Activated CD4-positive, alpha-beta T cell treated with anti-CD3 and anti-CD28 coated beads, Interleukin-2, amount 10 ng/mL, durations not matched to agents 24 days and 14 days (primary cell): ENCODE measurements at places on chromosomes 6 and 20.

GRCh38 chr20:57066126-57066900, 200.1 kb downstream of the BMP7 start:
- H3K27me3 ChIP-seq = peaks cover 27% of the 10 kb centered on the region
- H3K27ac ChIP-seq = no peak overlapping the region
- H3K4me1 ChIP-seq = no peaks in the 10 kb centered on the region
- no peak overlapping the region for H3K4me3 ChIP-seq
- no peaks in the 10 kb centered on the region for H3K36me3 ChIP-seq

GRCh38 chr6:158707120-158707820, 57.4 kb downstream of the SYTL3 start:
- H3K27me3 ChIP-seq = no peaks in the 10 kb centered on the region
- H3K4me3 ChIP-seq = no peak overlapping the region
- H3K27ac ChIP-seq = no peak overlapping the region
- H3K4me1 ChIP-seq = peaks cover 18% of the 10 kb centered on the region
- no peak for DNase-seq

DNA sequence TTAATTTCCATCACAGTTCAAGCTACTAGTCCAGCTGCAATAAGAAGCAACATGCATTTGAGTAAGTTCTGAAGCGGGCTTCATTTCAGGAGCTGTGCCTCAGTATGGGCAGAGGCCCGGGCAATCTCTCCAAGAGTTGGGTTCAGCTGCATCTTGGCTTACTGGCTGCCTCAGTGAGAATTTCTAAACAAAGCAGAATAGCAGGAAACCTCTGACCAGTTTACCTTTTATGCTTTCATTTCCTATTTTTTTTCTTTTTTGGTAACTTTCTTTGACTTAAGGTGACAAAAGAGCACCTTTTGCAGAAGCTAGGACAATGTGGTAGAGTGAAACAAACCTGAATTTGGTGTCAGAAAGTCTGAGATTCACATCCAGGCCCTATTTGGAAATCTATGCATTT, 51.0 kb upstream of the FBXO30 start:
- DNase-seq = no peak
- H3K4me3 ChIP-seq = no peak overlapping the region
- H3K4me1 ChIP-seq = peaks cover 24% of the 10 kb centered on the region
- H3K36me3 ChIP-seq = peaks cover 3% of the 10 kb centered on the region
- H3K27ac ChIP-seq = no peak overlapping the region

- DNase-seq = no peak
- no peaks in the 10 kb centered on the region for H3K4me1 ChIP-seq
- no peak overlapping the region for H3K4me3 ChIP-seq
- no peak overlapping the region for H3K27ac ChIP-seq
- H3K27me3 ChIP-seq = peaks cover 2% of the 10 kb centered on the region
These were observed 106.7 kb upstream of the INSM1 start for GRCh38 chr20:20261159-20261558.

DNA sequence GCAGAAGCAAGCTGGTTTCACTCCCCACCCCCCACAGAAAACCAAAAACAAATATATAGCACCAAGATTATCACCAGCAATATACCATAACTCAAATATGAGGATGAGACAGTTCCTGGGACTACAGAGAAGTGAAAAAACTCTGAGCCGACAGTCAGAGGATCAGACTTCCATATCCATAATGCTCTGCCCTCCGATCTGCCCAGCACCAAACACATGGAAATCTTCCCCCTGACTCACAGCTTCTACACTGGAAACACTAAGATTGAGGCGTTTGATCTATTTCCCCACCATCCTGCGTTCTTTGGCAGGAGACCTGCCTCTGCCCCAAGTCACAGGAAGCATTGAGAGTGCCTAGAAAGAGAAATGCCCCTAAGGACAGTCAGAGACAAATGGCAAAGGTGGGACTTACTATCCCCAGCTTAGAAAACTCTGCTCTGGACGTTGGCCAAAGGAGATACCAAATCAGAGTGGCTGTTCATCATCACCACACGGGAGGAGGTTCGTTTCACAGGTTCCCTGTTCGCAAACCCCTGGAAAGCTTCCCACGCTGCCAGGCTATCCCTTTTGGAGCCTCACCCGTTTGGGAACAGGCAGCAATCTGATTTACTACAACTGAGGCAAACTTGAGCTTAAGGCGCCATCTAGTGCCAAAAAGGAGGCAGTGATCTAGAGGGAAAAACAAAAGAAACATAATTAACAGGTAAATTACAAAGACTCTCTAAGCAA, 48.7 kb upstream of the SRSF6 start:
- no peaks in the 10 kb centered on the region for H3K4me1 ChIP-seq
- H3K27me3 ChIP-seq = peaks cover 25% of the 10 kb centered on the region
- no peak overlapping the region for H3K4me3 ChIP-seq
- H3K27ac ChIP-seq = no peak overlapping the region

- no peak overlapping the region for H3K27ac ChIP-seq
- DNase-seq = no peak
- no peaks in the 10 kb centered on the region for H3K4me1 ChIP-seq
- H3K36me3 ChIP-seq = no peaks in the 10 kb centered on the region
These were observed 130.0 kb upstream of the BMP5 start for GRCh38 chr6:56005426-56005825.

DNA sequence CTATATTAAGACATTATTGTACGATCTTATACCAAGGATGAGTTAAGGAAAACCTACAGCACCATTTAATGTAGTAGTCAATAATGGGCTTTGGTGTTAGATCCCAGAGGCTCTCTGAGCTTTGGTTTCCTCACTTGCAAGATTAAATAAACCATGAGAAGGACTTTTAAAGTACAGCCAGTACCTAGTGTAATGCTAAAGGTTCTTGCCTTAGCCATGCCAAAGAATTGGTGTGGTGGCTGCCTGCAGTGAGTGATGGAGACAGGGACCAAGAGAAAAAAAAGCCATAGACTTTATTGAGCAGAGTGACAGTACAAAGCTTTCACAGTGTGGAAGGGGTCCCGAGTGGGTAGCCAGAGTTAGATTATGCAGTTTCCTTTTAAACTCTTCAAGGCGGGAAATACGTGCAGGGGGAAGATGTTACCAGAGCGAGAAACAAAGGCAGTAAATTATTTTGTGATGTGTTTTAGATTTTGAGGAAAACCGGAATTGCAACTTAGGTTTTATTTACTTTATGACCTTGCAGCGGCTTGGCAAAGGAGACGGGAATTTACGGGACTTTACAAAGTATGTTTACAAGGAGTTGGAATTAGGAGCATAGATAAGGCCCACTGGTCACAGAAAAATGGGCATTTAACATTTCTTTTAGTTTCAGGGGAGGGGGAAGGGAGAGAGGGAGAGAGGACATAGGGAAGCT, 100.4 kb downstream of the MYO6 start:
- no peak overlapping the region for H3K27ac ChIP-seq
- peaks cover 8% of the 10 kb centered on the region for H3K27me3 ChIP-seq
- no peak for DNase-seq
- H3K4me1 ChIP-seq = no peaks in the 10 kb centered on the region

GRCh38 chr20:62832212-62832922, 15.5 kb downstream of the COL9A3 start:
- DNase-seq = peak; percentile 84
- no peaks in the 10 kb centered on the region for H3K36me3 ChIP-seq
- no peaks in the 10 kb centered on the region for H3K27me3 ChIP-seq
- H3K4me3 ChIP-seq = no peak overlapping the region
- no peak overlapping the region for H3K27ac ChIP-seq

- DNase-seq = no peak
- no peak overlapping the region for H3K27ac ChIP-seq
- H3K4me3 ChIP-seq = no peak overlapping the region
- peaks cover 2% of the 10 kb centered on the region for H3K36me3 ChIP-seq
These were observed 28.9 kb downstream of the TREM1 start for GRCh38 chr6:41257369-41258195.

DNA sequence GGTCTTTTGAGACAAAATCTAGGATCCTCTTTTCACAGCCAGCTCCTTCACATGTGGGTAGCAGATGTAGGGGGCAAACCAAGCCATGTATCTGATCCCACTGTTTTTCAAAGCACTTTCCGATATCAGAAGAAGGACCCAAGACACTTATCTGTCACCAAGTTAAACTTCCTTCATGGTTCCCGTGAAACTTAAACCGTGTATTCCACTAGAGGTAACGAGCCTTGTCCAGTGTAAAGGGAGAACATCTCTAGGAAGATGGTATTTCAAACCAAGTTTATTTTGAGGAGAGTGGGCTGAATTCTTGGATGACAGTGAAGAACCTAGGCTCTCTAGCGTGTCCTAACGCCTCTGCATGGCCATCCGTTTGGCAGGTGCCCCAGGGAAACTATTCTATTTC, 76.3 kb downstream of the BCAS1 start:
- no peak for DNase-seq
- peaks cover 42% of the 10 kb centered on the region for H3K27me3 ChIP-seq
- no peaks in the 10 kb centered on the region for H3K4me1 ChIP-seq

DNA sequence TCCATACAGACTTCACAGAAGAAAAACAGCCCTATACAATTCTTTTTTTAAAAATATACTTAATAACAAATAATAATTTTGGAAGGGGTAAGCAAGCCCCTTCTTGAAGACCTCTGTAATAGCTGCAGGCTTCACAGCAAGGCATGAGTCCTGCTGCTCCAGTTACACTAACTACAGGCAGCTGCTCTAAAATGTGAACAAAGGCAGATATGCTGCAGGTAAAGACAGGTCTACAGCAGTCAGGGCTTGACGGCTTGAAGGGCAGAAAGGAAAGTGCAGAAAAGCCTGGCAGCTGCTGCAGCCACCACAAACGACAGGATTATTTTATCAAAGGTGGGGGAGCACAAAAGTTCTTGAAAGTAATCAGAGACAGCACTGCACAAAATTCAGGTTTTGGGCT, 11.3 kb downstream of the FAXC start:
- no peaks in the 10 kb centered on the region for H3K36me3 ChIP-seq
- H3K4me1 ChIP-seq = peaks cover 2% of the 10 kb centered on the region
- no peak for DNase-seq
- H3K4me3 ChIP-seq = no peak overlapping the region

- no peaks in the 10 kb centered on the region for H3K27me3 ChIP-seq
- no peak for DNase-seq
- H3K4me3 ChIP-seq = no peak overlapping the region
- no peak overlapping the region for H3K27ac ChIP-seq
- no peaks in the 10 kb centered on the region for H3K4me1 ChIP-seq
These were observed 186.3 kb downstream of the PLCB4 start for GRCh38 chr20:9255171-9255570.

DNA sequence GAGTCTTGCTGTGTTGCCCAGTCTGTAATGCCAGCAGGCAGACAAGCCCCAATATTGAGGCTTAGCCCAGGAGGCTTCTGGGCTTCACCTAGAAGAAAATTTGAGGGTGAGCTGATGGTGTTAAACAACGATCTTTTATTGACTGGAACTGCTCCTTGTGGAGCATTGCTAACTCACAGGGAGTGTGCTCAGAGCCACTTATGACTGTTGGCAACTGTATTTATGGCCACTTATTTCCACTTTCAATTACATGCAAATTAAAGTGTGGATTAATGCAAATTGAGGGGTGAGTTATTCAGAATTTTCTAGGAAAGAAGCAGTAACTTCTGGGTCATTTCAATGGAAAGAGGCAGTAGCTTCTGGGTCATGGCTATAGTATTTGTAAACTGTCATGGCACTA, 317.2 kb upstream of the FKBP1C start:
- no peaks in the 10 kb centered on the region for H3K4me1 ChIP-seq
- no peak overlapping the region for H3K27ac ChIP-seq
- no peaks in the 10 kb centered on the region for H3K36me3 ChIP-seq

- no peaks in the 10 kb centered on the region for H3K36me3 ChIP-seq
- H3K4me1 ChIP-seq = peaks cover 12% of the 10 kb centered on the region
- no peak overlapping the region for H3K4me3 ChIP-seq
- no peak overlapping the region for H3K27ac ChIP-seq
These were observed 109.9 kb upstream of the ASF1A start for GRCh38 chr6:118783931-118784550.

DNA sequence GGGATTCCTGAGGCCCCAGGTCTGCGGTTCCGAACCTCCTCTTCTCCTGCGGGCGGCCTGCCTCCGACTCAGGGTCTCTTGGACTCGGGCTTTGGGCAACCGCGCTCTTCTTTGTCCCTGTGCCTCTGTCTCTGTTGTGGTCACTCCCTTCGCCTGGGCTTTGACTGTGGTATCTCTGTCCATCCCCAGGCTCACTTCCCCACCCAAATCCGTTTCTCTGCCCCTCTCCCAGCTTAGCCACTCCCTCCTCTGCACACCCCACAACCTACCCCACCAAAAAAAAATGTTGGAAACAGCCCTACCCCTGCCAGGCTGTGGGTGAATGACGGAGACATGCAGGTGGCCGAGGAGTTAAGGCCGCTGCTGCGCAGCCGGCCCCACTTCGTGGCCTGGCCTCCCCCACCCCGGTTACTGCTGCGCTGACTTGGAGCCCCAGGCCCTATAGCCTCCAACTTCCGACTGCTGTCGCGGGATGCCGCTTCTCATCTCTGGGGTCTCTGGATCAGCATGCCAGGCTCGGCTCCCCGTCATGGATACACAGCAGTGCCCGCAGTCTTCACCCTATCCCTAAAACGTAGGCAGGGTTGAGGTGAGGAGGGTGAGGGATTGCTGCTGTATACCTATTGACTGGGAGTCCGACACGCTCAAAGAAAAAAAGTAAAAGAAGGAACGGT, 2.7 kb upstream of the MAFB start:
- H3K27me3 ChIP-seq = peaks cover 80% of the 10 kb centered on the region
- H3K36me3 ChIP-seq = no peaks in the 10 kb centered on the region
- peak overlapping the region; percentile 72 for H3K27ac ChIP-seq
- no peak overlapping the region for H3K4me3 ChIP-seq
- no peak for DNase-seq

- H3K4me3 ChIP-seq = no peak overlapping the region
- no peak overlapping the region for H3K27ac ChIP-seq
- peaks cover 36% of the 10 kb centered on the region for H3K27me3 ChIP-seq
- H3K4me1 ChIP-seq = no peaks in the 10 kb centered on the region
- DNase-seq = no peak
These were observed 77.2 kb downstream of the GPR6 start for GRCh38 chr6:110055387-110055735.

DNA sequence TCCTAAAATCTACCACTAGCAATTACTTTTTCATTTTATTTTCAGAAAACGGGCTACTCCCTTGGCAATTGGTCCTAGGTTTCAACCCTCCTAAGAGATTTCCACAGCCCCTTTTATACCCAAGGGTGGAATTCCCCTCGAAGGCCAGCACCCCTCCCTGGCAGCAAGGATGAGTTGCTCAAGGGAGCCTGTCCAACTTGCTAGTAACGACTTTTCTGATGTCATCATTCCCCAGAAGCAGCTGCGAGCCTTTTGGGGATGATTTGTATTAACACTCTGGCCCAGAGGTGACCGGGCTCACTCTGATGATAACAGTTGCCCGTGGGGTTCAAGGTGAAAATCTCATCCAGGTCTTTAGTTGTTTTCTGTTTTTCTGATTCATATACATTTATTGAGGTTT, 30.7 kb upstream of the NAA20 start:
- H3K36me3 ChIP-seq = no peaks in the 10 kb centered on the region
- DNase-seq = no peak
- no peak overlapping the region for H3K27ac ChIP-seq
- H3K27me3 ChIP-seq = peaks cover 6% of the 10 kb centered on the region
- no peaks in the 10 kb centered on the region for H3K4me1 ChIP-seq

- no peaks in the 10 kb centered on the region for H3K36me3 ChIP-seq
- H3K4me1 ChIP-seq = no peaks in the 10 kb centered on the region
- no peak for DNase-seq
- H3K27ac ChIP-seq = no peak overlapping the region
These were observed 25.4 kb downstream of the UNC5CL start for GRCh38 chr6:41013466-41014153.
